ENCODE measurements at places on chromosomes 12 and 14.

DNA sequence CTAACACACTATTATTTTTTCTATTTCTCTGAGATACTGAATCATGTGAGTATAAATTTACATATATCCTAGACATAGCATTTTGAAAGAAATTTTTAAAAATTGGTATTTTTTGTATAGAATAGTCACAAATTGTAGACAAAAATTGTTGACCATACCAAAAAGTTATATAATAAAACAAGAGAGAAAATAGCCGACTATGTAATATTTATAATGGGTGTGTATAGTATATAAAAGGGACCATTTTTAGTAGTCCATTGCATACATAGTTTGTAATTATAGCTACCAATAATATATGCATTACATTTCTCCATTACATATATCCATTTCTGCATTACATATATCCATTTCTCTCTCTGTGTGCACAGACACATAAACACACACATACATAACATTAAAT is 590.2 kb downstream of the TMTC2 start:
- no peak for DNase-seq

- peak; percentile 75 for DNase-seq
Observed at GRCh38 chr12:53103860-53104305, 597 bp downstream of the SOAT2 start.

- DNase-seq: no peak
Observed at GRCh38 chr12:118778077-118778476, 203.3 kb upstream of the SRRM4 start.

DNA sequence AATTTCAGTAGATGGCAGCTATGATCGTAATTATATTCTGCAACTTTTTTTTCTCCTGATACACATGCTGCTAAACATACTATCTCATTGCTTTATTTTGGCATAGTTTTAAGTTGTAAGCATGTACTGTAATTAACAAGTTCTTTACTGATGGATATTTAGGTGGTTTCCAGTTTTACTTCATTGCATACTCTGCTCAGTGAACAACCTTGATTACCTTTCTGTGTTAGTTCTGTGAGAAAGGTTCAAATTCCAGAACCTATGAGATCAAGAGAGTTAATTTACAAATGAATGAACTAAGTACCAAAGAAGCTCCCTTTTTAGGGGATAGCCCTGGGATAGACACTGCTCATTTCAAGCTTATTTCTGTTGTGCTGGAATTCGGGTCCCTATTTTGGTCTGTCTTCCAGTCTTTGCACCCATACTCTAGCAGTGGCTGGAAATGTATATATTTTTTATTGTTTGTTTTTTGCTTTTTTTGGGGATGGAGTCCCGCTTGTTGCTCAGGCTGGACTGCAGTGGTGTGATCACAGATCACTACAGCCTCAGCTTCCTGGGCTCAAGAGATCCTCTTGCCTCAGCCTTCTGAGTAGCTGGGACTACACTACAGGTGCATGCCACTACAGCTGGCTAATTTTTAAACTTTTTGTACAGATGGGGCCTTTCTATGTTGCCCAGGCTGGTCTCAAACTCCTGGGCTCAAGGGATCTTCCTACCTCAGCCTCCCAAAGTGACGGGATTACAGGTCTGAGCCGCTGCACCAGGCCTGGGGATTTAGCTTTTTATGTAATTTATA is 10.6 kb downstream of the PAPOLA start:
- DNase-seq: no peak
